ENCODE measurements at places on chromosomes 2 and 18.
A peak's percentile ranks its signal among the peaks of the same experiment; 100 is the strongest.

DNA sequence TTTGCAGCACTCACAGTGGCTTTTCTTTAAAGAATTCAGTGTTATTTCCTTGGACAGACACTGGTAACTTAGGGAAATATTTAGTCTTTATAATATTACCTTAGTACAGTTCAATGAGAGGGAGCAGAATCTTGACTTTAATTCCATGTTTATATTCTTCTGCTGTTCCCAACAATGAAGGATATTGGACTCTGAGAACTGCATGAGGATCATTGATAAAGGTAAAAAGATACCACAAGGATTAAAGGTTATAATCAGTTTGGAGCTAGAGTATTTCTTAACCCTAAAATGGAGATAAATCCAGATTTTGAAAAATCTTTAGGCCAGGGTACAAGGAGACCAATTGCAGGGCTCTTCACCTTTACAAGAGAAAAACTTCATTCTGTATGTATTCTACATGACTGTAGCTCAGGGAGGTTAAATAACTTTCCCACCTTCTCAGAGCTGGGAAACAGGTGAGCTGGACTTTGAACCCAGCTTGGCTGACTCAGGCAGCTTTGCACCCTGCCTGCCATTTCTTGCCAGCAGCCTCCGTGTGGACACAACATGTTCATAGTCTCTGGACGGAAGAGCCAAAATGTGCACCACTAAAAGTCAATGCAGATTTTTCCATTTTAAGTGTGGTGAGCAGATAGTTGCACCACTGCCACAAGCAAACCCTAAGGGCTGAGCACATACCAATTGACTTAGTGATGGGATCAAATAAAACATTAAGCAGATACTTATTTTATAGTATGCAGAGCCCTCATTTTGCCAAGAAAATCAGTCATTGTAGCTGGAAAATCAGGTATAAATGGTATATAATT lies 26.7 kb downstream of the UPP2 start:
- no peak for DNase-seq

- DNase-seq = peak; percentile 78
Observed at GRCh38 chr2:135916207-135916606, 40.0 kb upstream of the MCM6 start.

- DNase-seq = no peak
Observed at GRCh38 chr2:73904952-73905351, 12.1 kb downstream of the ACTG2 start.

DNA sequence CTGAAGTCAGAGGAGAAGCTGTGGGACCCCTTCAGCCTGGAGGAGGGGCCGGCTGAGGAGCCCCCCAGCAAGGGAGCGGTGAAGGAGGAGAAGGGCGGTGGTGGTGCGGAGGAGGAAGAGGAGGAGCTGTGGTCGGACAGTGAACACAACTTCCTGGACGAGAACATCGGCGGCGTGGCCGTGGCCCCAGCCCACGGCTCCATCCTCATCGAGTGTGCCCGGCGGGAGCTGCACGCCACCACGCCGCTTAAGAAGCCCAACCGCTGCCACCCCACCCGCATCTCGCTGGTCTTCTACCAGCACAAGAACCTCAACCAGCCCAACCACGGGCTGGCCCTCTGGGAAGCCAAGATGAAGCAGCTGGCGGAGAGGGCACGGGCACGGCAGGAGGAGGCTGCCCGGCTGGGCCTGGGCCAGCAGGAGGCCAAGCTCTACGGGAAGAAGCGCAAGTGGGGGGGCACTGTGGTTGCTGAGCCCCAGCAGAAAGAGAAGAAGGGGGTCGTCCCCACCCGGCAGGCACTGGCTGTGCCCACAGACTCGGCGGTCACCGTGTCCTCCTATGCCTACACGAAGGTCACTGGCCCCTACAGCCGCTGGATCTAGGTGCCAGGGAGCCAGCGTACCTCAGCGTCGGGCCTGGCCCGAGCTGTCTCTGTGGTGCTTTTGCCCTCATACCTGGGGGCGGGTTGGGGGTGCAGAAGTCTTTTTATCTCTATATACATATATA lies 46.0 kb downstream of the BOLA3 start:
- DNase-seq = no peak

DNA sequence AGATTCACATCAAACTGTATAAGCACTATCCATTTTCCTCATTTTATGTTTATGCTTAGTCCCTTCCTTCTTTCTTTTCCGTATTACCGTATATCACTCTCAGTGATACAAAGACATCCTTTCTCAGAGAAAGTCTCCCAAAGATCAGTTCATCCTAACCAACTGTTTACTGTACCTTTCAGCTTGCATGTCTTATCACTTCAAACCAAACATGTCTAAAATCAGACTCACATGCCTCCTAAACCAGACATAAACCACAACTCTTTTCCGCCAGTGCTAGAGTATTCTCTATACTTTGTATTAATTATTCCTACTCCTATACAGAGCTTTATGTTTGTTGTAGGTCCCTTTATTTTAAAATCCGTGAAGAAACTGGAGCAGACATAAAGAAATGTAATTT lies 41.5 kb downstream of the KCMF1 start:
- no peak for DNase-seq

- no peak for DNase-seq
Observed at GRCh38 chr2:109438146-109438545, 175.6 kb downstream of the SEPTIN10 start.

- no peak for DNase-seq
Observed at GRCh38 chr2:26735883-26736588, 28.0 kb upstream of the SLC35F6 start.

All from CD4-positive, alpha-beta T cell treated with Interleukin-4 for 4 hours (primary cell).